Left colon (tissue), 2 donors: ENCODE measurements at places on chromosomes 3 and 15.
A peak's percentile ranks its signal among the peaks of the same experiment; 100 is the strongest.

- DNase-seq: no peak
Measured at GRCh38 chr3:18431266-18431665, 6.1 kb upstream of the SATB1 start.

DNA sequence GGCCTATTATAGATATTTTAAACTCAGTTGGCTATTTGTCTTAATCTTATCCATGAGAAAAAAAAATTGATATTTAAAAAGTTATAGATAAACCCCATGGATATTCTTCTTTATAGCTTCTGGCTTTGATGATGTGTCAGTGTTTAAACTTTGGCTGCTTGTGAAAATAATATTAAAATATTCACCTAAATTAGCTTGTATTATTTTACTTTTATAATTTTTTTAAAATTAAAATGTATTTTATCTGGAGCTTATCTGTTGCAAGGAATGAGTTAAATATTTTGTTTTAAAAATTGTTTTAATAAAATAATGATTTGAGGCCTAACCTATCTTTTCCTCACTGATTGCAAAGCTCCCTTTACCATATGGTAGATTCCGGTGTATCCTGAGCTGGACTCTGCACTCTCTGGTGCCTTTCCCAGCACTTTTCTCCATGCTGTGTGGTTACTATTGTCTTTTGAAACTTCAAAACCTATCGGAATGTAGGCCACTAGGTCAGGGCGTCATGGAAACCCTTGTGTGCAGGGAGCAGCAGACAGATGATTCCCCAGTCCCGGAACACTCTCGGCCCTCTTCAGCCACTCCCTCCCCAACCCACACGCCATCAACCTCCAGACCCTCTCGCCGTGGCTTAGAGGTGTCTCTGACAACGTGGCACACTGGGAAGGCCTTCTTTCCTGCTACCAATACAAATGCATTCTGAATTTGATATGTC, 252.3 kb upstream of the ATP10A start:
- no peak for DNase-seq

- DNase-seq: no peak
Measured at GRCh38 chr3:65894679-65895453, 143.9 kb downstream of the MAGI1 start.

GRCh38 chr3:61903931-61904657, 342.7 kb downstream of the PTPRG start:
- no peak for DNase-seq

DNA sequence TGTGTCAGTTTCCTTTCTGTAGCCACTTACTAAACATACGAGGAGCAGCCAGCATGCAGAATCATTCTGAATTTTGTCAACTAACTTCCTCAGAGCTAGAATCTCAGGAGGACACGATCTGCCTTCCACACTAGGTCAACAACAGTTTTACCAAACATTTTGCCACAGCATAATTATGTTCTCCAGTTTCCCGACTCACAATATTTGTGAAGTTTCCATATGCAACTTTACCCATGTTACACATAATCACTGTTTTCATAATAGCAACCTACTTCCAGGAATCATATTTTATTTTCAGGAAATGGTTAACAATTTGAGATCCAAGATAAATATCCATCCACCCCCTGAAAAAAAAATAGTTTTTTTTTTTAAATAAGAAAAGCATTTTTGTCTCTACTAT, 595.0 kb downstream of the PYDC2 start:
- no peak for DNase-seq

GRCh38 chr3:179716226-179716625, 63.4 kb downstream of the USP13 start:
- DNase-seq: no peak

DNA sequence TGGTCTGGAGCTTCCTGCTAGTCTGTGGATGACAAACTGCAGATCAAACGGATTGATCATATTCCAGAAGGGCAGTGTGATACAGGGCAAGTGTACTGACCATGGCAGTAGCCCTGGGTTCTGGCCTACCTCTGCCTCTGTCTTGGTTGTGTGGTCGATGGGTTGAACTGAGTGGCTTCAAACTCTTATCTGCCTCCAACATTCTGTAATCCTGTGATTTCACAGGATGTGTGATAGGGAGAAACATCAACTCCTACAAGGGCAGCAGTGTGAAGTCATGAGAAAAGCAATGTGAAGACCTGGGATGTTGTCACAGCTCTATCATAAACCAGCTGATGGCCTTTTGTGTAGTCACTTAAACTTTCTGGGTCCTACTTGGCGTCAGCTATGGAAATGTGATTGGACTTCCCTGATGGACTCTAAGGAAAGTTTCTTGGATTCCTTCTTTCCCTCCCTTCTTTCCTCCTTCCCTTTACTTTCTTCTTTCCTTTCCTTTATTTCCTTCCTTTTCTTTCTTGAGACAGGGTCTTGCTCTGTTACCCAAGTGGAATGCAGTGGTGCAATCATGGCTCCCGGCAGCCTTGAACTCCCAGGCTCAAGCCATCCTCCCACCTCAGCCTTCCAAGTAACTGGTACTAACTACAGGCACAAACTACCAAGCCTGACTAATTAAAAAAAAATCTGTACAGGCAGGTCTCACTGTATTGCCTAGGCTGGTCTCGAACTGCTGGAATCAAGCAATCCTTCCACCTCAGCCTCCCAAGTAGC, 114.8 kb downstream of the BBX start:
- DNase-seq: no peak

GRCh38 chr3:118435851-118436350, 598.7 kb downstream of the IGSF11 start:
- no peak for DNase-seq

- no peak for DNase-seq
Measured at GRCh38 chr15:83723216-83723615, 69.3 kb downstream of the ADAMTSL3 start.

- DNase-seq: no peak
Measured at GRCh38 chr3:40358454-40358853, 28.5 kb upstream of the ENTPD3 start.

DNA sequence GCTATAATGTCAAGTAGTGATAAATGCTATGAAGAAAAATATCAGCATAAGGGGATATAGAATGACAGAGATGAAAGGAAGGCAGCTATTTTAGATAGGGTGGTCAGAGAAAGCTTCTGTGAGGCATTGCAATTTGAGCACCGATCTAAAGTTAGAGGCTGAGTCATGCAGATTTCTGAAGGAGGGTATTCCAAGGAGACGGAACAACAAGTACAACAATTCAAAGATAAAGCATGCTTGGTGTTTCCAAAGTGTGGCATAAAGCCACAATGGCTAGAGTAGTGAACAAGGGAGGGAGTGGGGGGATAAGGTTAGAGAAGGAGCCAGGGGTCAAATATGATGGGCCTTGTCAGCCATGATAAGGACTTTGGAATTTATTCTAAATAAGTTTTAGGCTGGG, 71.9 kb downstream of the PFN2 start:
- no peak for DNase-seq

- no peak for DNase-seq
Measured at GRCh38 chr3:188948281-188948996, 223.3 kb upstream of the TPRG1 start.

- DNase-seq: peak; percentile 8
Measured at GRCh38 chr3:38574411-38575278, 74.8 kb downstream of the SCN5A start.

- no peak for DNase-seq
Measured at GRCh38 chr3:75101329-75102147, 487.1 kb upstream of the CNTN3 start.

- DNase-seq: no peak
Measured at GRCh38 chr3:42901073-42901415, 4.9 kb upstream of the ZNF662 start.

GRCh38 chr15:73683257-73683776, 866 bp upstream of the CD276 start:
- DNase-seq: no peak

DNA sequence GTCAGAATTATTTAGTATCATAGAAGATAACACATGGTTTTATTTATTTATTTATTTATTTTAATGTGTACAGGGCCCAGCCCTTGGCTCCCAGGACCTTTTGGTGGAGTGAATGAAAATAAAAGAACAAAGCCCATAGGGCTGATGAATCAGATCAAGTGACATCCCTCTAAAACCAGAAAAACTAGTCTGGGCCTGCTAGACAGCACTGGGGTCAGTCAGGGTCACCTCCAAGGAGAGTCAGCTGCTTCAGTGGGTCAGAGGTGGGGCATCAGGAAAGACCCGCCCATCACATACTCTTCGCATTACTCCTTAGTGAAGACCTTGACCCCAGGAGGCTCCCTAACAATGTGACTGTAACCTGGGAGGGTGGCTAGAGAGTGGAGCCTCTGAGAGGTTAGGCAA, 12.8 kb downstream of the PPCDC start:
- DNase-seq: peak; percentile 39
